ENCODE measurements at places on chromosomes 16 and 17.

GRCh38 chr16:79380995-79381602 lies 219.4 kb downstream of the MAF start:
- DNase-seq: no peak

GRCh38 chr17:28505986-28506665 lies at the start of gene FOXN1:
TSS of gene FOXN1 (plus strand) at chr17:28506348. CDS start at chr17:28523970, 17,622 bp downstream.
- no peak for DNase-seq

DNA sequence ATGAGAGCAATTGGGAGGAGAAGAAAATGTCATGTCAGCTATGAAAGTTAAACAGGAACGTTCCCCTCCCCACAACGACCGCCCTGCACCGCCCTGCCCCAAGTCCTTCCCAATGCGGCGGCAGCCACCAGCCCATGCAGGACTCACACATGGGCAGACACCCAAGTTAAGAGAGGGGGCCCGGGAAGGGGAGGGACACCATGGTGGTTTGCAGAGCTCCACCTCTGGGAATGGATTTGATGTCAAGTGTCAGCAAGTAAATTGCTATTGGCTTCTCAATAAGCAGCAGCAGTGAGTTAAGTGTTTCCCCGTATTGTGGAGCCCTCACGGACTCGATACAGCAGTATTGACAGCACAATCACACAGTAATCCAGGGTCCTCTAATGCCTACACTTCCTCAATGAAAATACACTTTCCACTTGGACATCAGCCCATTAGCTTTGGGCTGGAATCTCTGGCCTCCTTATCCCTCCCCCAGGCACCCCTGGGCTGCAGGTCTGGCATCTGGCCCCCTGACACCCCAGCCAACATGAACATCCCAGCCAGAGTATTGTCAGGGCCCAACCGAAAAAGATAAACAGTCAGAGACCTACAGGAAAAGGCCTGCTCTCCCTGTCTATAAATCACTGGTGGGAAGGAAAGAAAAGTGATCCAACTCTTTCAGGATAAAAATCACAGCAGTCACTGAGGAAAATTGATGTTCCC lies 22.6 kb downstream of the ZFHX3 start:
- DNase-seq: no peak

DNA sequence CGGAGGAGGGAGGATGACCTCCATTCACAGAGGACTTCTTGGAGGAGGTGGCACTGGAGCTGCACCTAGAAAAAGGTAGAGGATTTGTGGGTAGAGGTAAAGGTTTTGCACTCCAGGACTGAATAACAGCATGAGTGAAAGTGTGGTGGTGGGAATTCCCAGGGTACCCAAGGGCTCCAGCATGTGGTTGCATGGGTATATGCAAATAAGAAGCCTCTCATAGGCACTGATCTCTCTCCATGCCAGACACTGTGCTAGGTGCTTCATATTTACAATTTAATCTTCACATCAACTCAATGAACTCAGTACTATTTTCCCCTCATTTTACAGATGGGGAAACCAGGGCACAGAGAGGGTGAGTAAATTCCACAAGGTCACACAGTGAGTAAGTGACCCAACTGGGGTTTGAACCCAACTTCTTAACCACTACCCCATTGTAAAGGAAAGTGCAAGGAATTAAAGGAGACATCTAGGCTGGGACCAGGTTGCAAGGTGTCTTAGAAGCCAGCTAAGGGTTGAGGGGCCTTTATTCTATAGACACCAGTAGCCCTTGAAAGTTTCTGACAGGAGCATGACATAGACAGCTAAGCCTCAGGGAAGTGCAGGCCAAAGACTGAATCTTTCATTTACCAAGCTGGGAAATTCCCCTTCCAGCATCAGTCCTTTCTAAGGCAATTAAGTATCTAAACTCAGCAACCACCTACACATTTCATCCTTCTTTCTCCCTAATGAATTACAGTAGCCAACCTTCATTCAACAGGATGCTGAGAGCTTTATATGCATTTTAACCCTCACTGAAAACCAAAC lies 21.3 kb downstream of the SCNN1B start:
- DNase-seq: no peak

DNA sequence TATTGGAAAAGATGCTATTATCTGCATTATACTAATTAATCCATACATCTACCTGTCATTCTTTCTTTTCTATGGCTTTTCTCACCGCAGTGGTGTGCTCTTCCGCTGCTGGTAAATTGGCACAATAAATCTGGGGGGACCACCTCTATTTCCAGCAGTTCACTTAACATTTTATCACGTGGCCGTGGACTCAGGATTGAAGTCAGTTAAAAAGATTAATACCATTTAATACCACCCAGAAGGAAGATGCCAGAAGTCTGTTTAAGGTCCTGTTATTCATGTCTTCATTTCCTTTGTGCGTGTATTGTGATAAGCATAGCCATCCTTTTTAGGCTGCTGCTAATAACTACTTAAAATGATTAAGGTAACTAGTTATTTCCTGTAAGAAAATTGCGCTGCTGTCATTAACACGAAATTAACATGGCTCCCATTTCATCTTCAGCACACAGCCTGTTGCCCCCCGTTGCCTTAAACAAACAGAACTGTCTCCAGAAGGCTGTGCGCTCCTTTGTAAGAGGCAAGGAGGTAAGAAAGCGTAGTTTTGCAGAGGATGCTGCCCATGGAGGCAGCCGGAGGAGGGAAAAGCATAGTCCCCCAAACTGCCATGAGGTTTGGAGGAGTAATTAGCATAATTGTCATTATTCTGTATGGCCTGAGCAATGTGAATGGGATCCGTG lies 414.4 kb downstream of the UTP18 start:
- DNase-seq: no peak

DNA sequence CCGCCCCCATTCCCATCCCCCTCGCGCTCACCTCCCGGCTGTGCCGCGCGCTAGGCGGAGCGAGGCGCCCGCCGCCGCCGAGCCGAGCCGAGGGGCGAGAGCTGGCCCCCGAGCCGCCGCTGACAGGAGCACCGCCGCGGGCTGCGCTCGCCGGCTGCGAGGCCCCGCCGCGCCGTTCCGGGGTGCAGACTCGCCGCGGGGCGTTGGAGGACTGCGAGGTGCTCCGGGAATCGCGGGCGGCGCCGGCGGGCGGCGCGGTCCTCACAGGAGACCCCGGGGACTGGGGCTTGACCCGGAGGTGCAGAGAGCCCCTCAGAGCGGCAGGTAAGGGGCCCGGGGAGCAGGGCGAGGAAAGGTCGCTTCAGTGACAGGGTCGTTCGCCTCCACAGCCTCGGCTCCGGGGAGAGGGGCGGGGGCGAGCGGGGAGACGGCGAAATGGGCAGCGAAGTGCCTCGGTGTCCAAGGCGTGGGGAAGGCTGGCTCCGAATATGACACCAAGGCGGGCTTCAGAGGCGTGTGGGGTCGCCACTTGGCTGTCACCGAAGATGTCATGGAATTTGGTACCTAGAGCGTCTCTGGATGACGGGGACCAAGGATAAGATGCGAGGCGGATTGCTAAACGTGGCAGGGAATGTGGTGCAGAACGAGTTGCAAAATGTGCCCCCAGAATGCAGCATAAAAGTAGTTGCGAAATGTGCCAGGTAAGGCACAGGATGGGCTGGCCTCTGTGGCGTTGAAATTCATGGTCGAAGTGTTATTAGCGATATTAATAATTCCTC lies 580 bp downstream of the TANC2 start:
- no peak for DNase-seq

DNA sequence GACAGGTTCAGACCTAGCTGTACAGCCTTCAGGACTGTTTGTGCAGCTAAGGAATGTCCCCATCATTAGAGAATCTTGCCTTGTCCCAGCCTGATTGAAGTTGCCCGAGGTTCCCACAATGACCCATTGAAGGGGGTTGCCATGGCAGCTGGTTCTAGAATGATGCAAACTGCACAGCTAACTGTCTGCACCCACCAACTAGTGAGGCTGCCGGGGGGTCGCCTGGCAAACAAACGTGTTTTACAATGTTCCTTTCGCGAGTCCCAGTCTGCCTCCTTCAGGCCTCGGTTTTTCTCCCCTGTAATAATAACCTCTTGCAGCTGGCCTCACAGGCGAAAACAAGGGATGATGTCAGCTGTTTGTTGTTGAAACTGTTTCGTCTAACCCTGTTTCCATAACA lies 5.5 kb downstream of the C16orf96 start:
- DNase-seq: no peak

Measured in activated T-cell treated with anti-CD3 and anti-CD28 coated beads, Interleukin-2, amount 50 U/mL, for 48 hours (primary cell).